ENCODE measurements at places on chromosomes 11 and 22.
A peak's percentile ranks its signal among the peaks of the same experiment; 100 is the strongest.

DNA sequence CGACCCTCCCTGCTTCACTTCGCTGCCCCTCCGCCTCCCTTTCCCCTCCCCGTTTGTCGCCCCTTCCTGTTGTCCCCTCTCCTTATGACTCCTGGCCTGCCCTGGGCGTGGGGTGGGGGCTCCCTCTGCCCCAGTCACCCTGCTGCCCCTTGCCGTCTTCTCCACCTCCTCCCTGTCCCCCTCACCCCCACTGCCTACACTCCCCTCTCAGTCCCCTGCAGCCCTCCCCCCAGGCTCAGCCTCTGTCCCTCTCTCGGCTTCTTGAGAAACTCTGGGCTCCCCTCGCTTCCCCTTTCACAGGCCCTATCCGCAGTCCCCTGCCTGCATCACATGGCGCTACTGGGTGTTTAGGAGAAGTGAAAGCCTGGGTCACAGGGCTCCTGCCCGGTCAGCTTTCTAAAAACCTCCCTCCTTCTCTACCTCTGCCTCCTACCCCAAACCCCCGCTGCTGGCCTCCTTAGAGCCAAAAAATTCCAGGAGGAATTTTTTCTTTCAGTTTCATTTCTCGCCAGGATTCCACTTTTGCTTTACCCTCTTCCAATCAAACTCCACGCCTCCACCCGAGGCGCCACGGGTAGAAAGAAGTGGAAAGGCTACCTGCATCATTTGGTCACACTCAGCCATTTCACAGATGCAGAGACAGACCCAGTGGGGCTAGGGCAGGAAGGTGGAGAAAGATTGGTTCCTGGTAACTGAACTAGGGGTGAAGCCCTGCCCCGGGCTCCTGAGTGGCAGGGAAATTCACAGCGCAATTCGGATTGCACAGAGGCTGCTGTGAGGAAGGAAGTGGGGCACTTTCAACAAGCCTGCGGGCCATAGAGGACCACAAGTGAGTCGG lies at the start of gene SLC15A3:
TSS of gene SLC15A3 (minus strand) at position 273 of the 838 bp plus-strand sequence. CDS start 625 bp downstream, outside the sequence.
- DNase-seq: peak; percentile 57

DNA sequence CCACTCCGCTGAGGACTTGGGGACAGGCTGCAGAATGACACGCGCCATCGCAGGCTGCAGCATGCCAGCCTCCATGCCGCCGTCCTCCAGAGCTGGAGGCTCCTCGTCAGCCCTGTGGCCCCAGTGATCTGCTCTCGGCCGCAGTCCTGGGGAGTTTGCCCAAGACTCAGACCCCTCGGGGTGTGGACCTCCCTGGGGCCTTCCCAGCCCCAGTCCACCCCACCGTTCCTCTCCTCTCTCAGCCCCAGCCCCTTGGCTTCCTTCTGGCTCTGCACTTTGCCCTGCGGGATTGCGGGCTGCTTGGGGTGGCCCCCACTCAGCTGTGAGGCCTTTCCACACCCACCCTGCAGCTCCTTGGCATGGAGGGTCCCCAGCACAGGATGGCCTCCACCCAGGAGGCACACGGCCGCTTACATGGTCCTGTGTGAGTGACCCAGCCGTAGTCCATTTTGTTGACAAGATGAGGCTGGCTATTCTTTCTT lies 414.9 kb downstream of the TBC1D22A start:
- peak; percentile 18 for DNase-seq

- no peak for DNase-seq
Observed at GRCh38 chr11:129652835-129653234, 162.8 kb upstream of the TMEM45B start.

DNA sequence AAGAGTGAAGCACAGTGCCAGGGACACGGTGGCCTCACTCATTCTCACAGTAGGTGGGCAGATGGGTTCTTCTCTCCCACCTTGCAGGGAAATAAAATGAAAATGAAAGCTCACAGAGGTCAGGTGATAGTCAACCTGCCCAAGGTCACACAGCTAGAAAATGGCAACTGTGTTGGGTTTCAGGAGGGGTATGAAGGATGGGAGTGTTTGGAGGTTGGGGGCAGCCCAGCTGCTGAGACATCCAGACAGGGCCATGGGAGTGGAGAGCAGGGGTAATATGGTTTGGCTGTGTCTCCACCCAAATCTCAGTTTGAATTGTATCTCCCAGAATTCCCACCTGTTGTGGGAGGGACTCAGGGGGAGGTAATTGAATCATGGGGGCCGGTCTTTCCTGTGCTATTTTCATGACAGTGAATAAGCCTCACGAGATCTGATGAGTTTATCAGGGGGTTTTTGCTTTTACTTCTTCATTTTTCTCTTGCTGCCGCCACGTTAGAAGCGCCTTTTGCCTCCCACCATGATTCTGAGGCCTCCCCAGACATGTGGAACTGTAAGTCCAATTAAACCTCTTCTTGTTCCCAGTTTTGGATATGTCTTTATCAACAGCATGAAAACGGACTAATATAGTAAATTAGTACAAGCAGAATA lies 247.0 kb downstream of the TENM4 start:
- DNase-seq: no peak

GRCh38 chr11:43589601-43590250 lies 90.8 kb upstream of the HSD17B12 start:
- DNase-seq: no peak

- no peak for DNase-seq
Observed at GRCh38 chr11:68505596-68505995, 45.0 kb downstream of the PPP6R3 start.

- DNase-seq: no peak
Observed at GRCh38 chr22:46107753-46108563, 42.4 kb upstream of the PPARA start.

DNA sequence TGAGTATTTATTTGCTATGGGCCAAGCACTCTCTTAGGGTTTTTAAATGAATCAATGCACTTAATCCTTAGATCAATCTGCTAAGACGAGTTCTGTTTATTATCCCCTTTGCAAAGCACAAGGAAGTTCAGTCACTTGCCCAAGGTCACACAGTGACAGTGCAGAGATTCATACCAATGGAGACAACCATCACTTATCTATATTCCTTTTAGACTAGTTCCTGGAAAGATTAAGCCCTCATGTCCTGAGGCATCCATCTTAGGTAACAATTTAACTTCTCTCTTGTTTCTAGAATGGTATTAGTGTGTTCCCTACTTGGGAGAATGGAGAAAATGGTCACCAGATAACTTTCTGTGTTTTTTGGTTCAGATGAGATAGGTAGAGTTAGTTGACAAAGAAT lies 28.3 kb downstream of the NF2 start:
- DNase-seq: no peak

DNA sequence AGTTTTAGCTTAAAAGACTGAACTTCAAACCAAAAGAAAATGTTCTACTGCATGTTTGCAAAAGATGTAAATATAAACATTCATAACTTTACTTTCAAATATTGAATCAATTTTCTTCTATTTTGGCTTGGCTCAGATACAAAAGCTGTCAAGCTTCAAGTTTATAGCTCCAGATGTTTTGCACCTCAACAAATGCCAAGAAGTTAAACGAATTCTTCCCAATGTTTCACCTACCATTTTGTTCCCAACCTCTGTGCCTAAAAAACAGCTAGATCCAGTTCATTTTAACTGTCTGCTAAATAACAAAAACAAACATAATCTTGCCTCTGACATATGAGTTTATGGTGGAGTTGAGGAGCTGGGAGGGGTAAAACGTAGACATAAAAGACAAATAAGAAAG lies 76.5 kb downstream of the RAB30 start:
- DNase-seq: no peak

DNA sequence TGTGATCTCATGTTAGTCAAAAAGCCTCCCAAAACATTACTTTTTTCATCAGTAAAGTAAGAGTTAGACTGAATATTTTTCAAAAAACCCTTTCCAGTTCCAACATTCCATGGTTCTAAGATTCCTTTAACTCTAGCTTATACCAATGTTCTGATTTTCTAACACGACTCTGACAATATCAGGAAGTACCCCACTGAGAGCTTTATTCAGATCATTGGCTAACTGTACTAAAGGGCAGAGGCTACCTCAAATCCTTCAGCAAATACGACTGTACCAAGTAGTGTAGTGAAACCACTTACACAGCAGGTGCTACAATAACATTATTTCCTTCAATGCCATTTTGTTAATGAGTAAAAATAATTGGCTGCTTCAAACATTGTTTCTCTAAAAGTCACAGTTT lies 213.4 kb upstream of the PITPNB start:
- DNase-seq: no peak

- no peak for DNase-seq
Observed at GRCh38 chr22:42919199-42919598, 62.1 kb upstream of the ARFGAP3 start.

DNA sequence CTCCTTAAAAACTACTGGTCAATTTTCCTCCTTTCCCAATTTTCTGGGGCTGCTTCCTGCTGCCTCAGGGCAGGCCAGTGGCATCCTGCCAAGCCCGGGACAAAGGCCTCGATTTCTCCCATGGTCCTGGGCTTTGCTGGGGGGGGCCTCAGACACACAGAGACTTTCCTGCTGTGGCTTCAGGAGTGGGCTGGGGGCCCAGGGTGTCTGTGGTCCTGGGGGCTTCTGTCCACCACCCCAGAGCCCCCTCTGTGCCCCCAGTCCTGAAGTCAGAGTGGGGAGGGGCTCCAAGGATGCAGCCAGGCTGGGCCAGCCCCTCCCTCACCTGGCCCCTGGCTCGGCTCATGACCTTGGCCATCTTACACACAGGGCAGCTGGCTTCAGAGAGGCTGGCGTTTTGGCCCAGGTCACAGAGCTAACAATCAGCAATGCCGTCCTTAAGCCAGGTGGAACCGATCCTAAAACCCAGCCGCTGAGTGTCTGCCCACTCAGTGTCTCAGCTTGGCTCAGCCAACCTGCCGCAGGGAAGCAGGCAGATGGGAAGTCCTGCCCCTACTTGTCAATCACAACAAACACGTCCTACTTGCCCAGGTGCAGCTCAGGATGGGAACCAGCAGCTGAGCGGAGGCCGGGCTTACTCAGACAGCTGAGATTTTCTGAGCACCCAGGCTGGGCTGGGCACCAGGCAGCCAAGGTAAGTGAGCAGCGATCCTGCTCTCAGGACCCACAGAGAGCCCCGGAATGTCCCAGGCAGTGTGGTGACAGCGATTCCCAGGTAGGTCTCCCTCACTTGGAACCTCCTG lies 34.6 kb downstream of the OSBPL5 start:
- peak; percentile 17 for DNase-seq

GRCh38 chr11:58928107-58928499 lies 11.2 kb upstream of the GLYATL1 start:
- no peak for DNase-seq

DNA sequence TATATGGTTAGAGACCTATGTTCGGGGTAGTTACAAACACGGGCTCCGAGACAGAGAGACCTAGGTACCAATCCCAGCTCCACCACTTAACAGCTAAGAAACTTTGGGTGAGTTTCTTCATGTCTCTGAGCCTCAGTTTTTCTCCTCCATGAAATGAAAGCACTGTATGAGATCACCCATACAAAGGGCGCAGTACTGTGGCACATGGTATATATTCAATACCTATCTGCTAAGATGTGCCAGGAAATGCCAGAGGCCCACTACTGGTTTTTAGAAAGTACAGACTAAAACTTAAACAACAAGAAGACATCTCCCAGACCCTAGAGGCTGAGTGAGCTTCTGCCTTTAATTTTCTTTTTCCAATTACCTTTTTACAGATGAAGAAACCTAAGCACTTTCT lies 69.5 kb downstream of the SLC1A2 start:
- DNase-seq: no peak

DNA sequence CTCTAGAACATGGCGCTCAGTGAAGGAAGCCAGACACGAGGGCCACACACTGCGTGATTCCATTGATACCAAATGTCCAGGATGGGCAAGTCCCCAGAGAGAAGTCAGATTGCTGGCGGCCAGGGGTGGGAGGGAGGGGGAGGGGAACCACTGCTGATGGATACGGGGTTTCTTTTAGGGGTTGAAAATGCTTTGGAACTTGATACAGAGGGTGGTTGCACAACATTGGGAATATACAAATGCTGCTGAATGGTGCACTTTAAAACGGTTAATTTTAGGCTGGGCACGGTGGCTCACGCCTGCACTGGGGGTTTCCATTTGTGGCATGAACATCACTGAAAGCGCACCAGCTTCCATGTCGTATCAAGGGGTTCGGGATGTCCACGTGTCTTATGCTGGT lies 5.1 kb downstream of the TSPO start:
- DNase-seq: no peak

DNA sequence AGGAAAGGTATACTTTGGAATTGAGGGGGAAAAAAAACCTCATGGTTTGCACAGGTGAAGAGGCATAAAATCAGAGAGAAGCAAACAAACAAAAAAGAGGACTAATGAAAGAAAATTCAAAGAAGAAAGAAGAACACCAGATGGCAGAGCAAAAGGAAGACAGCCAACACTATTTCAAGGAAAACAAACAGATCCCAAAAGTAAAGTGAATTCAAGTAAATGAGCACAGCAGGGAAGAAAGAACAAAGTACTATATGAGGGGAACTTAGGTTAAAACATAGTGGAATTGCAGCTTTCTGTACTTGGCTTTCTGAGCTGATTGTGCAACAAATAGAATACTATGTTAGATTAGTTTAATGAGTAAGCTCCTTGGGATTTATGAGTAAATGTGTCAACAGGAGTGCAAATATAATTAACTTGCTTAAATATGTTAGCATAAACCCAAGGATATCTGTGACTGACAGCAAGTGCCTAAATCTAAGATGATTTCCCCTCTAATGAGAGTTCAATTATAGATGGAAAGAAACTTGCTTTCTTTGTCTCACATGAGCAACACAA lies 404.6 kb upstream of the CNTN5 start:
- no peak for DNase-seq

DNA sequence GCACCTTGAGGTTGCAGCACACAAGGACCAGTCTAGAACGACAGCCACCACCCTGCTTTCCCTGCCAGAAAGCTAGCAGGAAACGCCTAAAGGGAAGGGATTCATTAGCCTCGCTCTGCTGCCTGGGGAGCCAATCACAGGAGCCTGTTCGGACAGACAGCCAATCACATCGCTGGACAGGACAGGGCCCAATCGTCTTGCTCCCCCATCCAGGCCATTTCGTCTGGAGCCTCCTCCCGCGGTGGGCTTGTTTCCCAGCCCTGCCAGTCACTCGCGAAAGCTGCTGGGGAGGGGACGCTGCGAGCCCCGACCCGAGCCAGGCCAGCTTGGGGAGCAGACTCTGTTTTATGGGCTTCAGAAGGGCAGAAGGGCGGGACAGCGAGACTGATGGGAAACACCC lies 79.8 kb upstream of the NCAM1 start:
- peak; percentile 16 for DNase-seq

GRCh38 chr22:33209930-33210784 lies 152.0 kb upstream of the SYN3 start:
- no peak for DNase-seq

All from left colon (tissue), 2 donors.